ENCODE measurements at places on chromosomes 6 and 20. TPM values are rescaled to one million over a fixed set of nuclear protein-coding genes. Genes with fewer than 3 reads are reported as not detected.

- no peak for DNase-seq
Measured at GRCh38 chr6:112927641-112928320, 580.7 kb downstream of the RFPL4B start.

The XKR7 gene
- total RNA-seq = 0.38 TPM

DNA sequence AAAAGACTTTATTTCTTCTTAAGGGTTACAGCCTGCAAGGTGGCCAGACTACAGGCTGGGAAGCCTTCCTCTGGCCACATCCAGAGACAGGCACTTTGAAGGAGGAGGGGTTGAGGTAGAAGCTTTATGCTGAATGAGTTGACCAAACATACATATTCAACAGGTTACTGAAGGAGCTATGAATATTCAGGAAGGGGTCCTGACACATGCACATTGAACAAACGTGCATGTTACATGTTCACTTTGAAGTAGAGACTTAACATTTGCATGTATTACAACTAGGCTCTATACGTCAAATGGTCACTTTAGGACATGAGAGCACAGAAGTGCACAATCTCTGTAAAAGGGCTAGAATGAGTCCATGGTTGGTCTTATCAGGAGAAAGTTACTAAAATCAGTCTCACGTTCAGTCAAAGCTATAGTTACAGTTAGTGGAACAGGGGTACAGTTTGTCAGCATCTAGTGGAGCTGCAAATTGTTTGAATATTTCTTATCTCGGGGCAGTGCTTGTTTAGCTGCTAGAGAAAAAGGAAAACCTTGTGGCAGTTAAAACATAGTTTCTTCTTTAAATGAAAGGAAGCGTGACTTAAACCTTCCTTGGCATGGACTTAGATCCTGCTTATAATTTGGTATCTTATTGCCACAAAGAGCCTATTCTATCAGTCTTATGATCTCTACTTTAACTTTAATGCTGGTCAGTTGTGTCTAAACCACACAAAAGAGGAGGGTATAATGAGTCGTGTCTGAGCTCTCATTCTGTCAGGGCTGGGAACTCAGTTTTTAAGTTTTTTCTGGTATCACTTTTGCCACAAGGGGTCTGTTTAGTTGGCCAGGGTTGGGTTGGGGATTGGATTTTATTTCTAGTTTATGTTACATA, 4.6 kb upstream of the ZSCAN9 start:
- DNase-seq = no peak

DNA sequence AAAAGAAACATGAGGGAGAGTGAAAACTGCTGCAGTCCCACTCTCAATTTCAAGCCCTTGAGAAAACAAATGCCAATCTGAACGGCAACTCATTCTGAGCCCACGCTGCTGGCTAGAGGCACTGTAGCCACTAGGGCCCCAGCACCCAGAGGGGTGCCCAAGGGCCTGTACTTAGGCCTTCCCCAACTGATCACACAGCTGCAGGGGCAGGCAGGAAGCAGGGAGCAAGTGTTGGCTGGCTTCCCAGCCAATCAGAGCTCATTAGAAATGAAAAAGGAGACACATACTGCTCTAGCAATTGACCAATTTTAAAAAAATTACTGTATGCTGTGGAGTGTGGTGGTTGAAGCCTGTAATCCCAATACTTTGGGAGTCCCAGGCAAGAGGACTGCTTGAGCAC, 3.7 kb upstream of the BEND3 start:
- peak; percentile 30 for DNase-seq

The ATP6V1G2 gene
- total RNA-seq = not detected

- DNase-seq = no peak
Measured at GRCh38 chr6:114194362-114195026, 148.3 kb downstream of the HS3ST5 start.

- DNase-seq = no peak
Measured at GRCh38 chr6:145020114-145020513, 715.2 kb downstream of the EPM2A start.

DNA sequence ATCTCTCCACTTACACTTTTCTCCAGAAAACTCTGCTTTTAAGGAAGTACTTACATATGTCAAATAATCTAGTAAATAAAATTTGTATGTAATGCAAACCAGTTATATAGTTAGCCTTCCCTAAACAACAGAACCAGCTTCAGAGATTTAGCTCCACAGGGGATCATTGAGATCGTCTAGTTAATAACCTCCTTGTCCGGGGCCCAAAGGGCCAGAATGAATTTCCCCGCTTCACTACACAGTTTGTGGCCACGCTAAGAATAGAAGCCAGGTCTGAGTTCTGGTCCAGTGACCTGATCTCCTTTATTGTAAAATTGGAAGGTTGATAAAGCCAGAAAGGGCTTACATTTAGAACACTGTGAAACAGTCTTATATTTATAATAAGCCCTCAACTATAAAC, 245.2 kb downstream of the TPBG start:
- DNase-seq = no peak

The LRRC73 gene
- total RNA-seq = not detected

GRCh38 chr20:64041040-64041780, 5.2 kb downstream of the C20orf204 start:
- no peak for DNase-seq

- no peak for DNase-seq
Measured at GRCh38 chr20:50826121-50826520, 31.3 kb downstream of the BCAS4 start.

- no peak for DNase-seq
Measured at GRCh38 chr6:39018103-39018502, 30.5 kb upstream of the GLP1R start.

DNA sequence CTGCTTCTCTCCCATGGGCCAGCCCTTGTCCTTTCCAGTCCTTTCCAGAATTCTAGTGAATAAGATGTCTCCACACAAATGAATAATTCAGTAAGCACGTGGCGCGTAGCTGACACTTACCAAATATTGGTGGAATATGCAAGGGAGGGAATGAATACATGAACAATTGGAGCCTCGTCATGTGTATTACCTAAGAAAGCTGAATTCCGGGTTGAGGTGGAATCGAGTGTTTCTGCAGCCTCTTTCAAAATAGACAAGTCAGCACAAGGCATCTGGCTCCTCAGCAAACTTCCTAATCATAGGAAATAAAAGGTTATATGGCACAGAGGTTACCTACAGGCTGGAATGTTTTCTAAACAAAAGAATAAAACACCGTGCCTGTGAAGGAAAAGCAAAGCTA, 47.0 kb upstream of the NT5E start:
- DNase-seq = no peak

DNA sequence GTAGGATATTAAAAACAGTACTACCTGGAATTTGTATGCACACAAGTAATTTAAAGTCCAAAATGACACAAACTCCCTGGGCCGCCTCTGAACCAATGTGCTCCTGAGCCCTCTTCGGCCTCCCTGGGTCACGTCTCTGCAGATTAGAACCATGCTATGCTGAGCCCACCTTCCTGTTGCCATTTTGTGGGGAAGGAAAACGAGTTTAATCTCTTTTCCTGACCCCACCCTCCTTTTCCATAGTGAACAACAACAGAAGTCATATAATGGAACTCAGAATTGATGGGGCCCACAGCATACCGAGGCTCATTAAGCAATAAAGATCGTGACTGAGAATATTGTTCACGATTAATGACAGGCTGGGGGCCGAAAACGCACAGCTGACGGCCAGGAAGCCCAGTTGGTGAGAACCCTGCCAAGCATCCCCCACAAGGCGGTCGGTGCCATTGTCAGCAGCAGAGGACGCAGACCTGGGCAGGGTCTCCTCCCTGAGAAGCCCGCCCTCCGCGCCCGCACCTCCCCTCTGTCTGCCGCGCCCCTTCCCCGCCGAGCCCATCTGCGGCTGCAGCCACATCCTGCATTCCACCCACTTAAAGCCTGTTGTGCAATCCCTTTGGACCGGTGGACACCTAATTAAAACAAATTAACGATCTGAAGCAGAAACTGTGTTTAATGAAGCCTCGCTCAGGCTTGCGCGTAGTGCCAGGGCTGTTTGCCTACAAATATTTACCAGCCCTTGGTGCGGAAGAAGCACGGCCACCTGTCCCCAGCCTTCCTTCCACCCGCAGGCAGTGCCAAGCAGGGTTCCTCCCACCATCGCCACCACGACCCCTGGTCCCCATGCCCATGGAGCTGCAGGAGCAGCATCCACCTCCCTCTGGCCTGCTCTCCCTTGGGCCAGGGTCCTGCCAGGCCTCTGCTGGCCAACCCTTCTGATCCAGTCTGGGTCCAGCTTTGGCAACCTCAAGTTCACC, 68.1 kb downstream of the DLL1 start:
- DNase-seq = peak; percentile 49

The FAM120B gene
- total RNA-seq = 37.2 TPM

DNA sequence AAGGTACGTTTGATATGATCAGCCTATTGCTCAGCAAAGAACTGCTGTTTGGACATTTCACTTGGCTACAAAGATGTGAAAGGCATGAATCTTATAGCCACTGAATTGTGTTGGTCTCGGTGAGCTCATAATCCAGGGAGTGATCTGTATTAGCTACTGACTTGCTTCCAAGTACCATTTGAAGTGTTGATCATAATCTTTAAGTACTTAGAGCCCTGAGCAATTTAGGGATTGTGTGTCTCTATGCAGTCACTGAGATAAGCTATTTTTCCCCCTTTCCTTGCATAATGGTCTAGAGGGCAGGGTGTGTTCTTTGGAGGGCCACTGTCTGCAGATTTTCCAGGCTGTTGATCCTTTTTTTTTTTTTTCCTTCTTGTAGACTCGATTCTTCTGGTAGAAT, 393.6 kb downstream of the ESR1 start:
- no peak for DNase-seq

The IL17F gene
- not detected for total RNA-seq

The PBOV1 gene
- total RNA-seq = not detected

GRCh38 chr6:130694606-130695005, 132.6 kb upstream of the SMLR1 start:
- DNase-seq = no peak

The RAB44 gene
- total RNA-seq = 0.53 TPM

GRCh38 chr6:118663993-118664985, 12.9 kb upstream of the CEP85L start:
- no peak for DNase-seq

The LGSN gene
- total RNA-seq = not detected

The TSPO2 gene
- not detected for total RNA-seq

GRCh38 chr20:53918949-53919361, 151.4 kb downstream of the BCAS1 start:
- DNase-seq = peak; percentile 16

- DNase-seq = no peak
Measured at GRCh38 chr6:87658516-87658915, 43.5 kb downstream of the AKIRIN2 start.

GRCh38 chr20:23293689-23294088, 56.9 kb upstream of the NXT1 start:
- peak; percentile 64 for DNase-seq

GRCh38 chr6:112396221-112396620, 49.1 kb downstream of the RFPL4B start:
- DNase-seq = no peak

The GABRR2 gene
- total RNA-seq = 0.70 TPM

The ABHD16A gene
- total RNA-seq = 55.2 TPM

DNA sequence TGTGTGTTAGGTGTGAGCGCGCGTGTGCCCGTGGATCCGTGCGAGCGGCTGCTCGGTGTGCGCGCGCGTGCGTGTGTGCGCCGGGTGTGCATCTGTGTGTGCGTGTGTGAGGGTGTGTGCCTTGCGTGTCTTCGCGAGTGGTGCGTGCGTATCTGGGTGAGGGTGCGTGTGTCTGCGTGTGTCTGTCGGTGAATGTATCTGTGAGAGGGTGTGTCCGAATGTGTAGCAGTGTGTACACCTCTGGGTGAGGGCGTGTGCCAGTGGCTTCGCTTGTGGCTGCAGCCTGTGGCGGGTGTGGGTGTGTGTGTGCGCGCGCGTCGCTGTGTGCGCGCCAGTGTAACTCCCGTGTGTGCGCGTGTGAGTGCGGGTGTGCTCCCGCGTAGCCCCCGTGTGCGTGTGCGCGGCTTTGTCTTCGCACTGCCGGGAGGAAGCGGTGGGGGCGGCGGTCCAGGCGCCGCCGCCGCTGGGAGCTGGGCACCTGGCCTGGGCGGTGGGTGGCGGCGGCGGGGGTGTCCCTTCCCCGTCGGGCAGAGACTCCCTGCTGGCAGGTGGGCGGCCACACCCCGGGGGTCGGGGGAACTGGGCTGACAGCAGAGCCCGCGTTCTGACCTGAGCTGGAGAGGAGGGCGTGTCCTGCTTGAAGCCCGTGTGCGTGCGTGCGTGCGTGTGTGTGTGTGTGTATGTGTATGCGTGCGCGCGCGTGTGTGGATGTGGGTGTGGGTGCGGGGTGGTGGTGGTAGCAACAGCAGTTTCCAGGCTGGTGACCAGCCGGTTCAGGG, 61.3 kb upstream of the EPB41L1 start:
- DNase-seq = peak; percentile 33

DNA sequence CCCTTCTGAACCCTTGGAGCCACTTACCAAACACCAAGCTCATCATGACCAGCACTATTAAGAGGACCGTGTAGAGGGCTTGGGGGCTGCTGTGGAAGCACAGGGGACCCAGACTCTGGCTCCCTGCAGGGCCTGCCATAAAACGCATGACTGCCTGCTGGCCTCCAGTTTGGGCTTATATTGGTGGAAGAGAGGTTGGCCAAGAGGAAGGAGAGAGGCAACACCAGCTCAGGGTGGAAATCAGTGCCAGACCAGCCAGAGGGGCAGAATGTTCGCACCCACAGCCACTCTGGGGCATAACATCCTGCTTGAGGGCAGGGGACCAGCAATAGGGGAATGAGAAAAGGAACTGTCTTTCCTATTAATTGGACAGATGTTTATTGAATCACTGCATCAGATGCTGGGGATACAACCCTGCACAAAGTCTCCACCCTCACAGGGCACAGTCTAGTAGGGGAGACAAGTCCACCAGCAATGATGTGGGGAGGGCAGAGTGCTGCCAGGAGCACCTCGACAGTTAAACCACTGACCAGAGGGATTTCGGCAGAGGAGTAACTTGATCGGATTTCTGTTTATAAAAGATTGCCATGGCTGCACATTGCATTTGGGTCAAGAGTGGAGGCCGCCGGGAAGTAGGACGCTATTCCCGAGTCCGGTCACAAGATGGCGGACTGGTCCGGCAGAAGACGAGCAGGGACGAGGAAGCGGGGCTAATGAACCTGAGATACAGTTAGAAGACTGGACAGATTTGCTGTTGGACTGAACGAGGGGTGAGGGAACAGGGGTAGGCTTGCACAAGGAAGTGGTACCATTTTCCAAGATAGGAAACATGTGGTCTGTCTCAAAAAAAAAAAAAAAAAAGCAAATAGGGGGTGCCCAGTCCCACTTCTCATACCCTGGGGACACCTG, at the start of gene LY6G5C:
LY6G5C (minus strand) TSS at position 842 of the 909 bp plus-strand sequence; CDS start at position 148, 694 bp downstream.
- peak; percentile 83 for DNase-seq
